Occipital lobe (tissue), 3 donors: ENCODE measurements at places on chromosomes 11 and 22. TPM values are rescaled to one million over a fixed set of nuclear protein-coding genes. Genes with fewer than 3 reads are reported as not detected.

OR52L1 gene
- total RNA-seq: not detected

OR4A16 gene
- not detected for total RNA-seq

SCGB1A1 gene
- not detected for total RNA-seq

CSRP3 gene
- 0.31 TPM for total RNA-seq

RFPL1 gene
- total RNA-seq: not detected

TIGD3 gene
- total RNA-seq: 4.5 TPM

PDE3B gene
- total RNA-seq: 31.4 TPM

BLID gene
- 3.6 TPM for total RNA-seq

MS4A3 gene
- 0.16 TPM for total RNA-seq

TMEM191C gene
- total RNA-seq: 4.4 TPM

PIH1D2 gene
- 2.0 TPM for total RNA-seq

CLDN5 gene
- 83.8 TPM for total RNA-seq

DGCR2 gene
- total RNA-seq: 68.0 TPM

SLCO2B1 gene
- 9.2 TPM for total RNA-seq

CCDC89 gene
- total RNA-seq: 0.47 TPM

TENM4 gene
- total RNA-seq: 112 TPM

SLC17A6 gene
- 21.2 TPM for total RNA-seq

SAMM50 gene
- 31.0 TPM for total RNA-seq

B3GAT3 gene
- total RNA-seq: 21.4 TPM

CHKA gene
- 32.8 TPM for total RNA-seq

ANO1 gene
- total RNA-seq: 0.62 TPM

NCF4 gene
- 2.5 TPM for total RNA-seq

APOL6 gene
- total RNA-seq: 2.2 TPM

OR4C46 gene
- total RNA-seq: not detected

BEST1 gene
- 1.2 TPM for total RNA-seq

TBX1 gene
- 0.62 TPM for total RNA-seq

IL18 gene
- total RNA-seq: 2.0 TPM

NAALAD2 gene
- total RNA-seq: 5.3 TPM

LRRN4CL gene
- total RNA-seq: 0.16 TPM

BSCL2 gene
- total RNA-seq: 133 TPM

GDPD4 gene
- total RNA-seq: not detected

PIK3IP1 gene
- total RNA-seq: 23.2 TPM

APOBEC3F gene
- total RNA-seq: 0.31 TPM

SHANK3 gene
- 6.2 TPM for total RNA-seq

FAM227A gene
- 3.7 TPM for total RNA-seq

RRM1 gene
- 66.3 TPM for total RNA-seq

USP2 gene
- total RNA-seq: 1.6 TPM

TSPAN18 gene
- 19.7 TPM for total RNA-seq

MS4A1 gene
- not detected for total RNA-seq

OR10A2 gene
- not detected for total RNA-seq

POU2F3 gene
- not detected for total RNA-seq

ESAM gene
- total RNA-seq: 3.7 TPM

GP1BB gene
- 21.8 TPM for total RNA-seq
